NCI-H2107 (cell line): ENCODE measurements at places on chromosomes 7 and 10.

DNA sequence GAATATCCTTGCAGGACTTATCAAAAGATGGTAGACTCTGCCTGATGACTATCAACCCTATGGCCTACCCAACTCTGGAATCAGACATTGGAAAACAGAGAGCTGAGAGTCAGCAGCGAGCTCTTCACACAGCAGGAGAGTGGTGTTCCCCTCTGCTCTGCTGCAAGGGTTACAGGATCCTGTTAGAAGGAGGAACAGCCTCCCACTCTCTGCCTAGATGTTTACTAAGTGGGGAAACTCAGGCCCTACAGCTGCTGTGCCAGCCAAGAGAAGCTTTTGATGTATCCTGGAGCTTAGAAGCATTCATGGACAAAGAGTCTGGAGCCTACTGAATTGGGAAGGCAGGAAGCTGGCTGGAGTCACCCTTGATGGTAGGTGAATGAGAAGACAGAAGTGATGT, 104.6 kb downstream of the ABLIM1 start:
- DNase-seq: no peak

- no peak for DNase-seq
Observed at GRCh38 chr7:128137181-128137580, 103.9 kb upstream of the LEP start.

- DNase-seq: no peak
Observed at GRCh38 chr7:68074242-68074641, 1077.6 kb downstream of the TYW1 start.

- DNase-seq: no peak
Observed at GRCh38 chr7:50092579-50093491, at the start of gene ZPBP. TSS of gene ZPBP (minus strand) at chr7:50093246. CDS start at chr7:50093194, 52 bp downstream.

DNA sequence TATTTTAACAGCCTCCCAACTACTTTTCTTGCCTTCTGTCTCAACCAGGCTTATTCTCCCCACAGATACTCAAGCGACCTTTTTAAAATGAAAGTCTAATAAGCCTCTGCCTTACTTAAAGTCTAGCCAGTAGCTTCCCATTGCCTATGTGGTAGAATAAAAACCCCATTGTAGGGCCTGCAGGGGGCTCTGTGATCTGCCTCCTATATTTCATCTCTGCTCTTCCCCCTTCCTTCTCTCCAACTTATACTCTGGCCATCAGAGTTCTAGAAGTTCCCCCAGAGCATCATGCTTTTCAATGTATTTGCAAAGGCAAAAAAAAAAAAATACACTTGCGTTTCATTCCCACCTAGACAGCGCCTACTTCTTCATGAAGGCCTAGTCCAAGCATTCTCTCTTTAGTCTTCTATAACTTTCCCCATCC, 167.7 kb upstream of the ADO start:
- DNase-seq: no peak

DNA sequence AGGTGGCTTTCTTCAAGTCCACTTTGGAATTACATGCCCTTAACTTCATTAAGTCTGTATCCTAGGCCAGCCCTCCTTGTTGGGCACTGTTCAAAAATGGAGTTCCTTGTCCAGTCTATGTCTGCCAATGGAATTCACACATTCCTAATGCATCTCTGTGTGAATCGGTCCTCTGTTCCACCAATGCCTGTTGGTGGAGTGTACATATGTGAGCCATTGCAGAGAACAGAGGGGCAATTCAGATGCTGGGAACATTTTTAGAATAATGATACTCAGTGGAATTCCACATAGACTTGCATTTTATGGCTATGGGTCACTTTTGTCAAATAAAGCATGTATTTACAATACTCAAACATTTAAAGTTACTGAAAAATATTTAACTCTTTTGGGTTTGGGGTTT, 108.3 kb downstream of the COL28A1 start:
- no peak for DNase-seq

GRCh38 chr7:42492920-42493319, 255.9 kb upstream of the GLI3 start:
- DNase-seq: no peak

DNA sequence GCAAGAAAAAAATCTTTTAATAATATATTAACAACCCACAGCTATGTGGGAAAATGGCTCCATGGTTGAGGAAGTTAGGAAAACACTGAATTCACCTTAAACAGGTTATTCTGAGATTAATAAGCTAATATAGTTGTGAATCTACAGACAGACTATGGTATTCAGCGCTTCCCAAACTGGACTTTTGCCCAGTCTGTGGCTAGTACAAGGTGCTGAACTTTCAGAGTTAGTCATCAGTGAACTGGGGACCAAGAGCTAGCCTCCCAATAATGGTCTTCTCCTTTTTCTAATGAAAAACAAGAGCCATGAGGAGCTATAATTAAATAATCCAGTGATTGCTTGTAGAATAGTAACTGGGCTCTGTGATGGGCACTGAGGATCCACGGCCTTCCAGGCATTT, 65.3 kb downstream of the FRMPD2 start:
- DNase-seq: no peak

DNA sequence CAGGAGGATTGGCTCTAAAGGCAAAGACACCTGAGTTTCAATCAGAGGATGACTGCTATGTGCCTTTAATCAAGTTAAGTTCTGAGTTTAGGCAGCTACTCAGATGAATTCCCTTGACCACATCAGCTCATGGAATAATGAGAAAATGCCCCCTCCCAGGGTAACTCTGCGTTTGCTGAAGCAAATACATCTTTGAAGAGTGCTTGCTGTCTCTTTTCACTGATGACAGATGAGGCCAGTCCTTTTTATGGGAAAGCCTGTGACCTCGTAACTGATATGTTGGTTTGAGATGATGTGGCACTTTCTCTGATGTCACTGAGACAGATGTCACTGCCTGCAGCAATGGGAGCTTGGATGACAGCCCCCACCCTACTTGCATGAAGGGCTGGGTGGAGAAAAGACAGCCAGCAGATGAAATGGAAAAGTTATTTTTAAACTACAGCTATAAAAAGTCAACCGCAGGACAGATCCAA, 43.7 kb upstream of the DGKI start:
- DNase-seq: no peak

- no peak for DNase-seq
Observed at GRCh38 chr10:61973169-61973568, 71.7 kb downstream of the ARID5B start.

GRCh38 chr7:130611218-130611617, 57.3 kb downstream of the COPG2 start:
- DNase-seq: no peak

GRCh38 chr10:22824520-22824919, 103.3 kb upstream of the ARMC3 start:
- no peak for DNase-seq

DNA sequence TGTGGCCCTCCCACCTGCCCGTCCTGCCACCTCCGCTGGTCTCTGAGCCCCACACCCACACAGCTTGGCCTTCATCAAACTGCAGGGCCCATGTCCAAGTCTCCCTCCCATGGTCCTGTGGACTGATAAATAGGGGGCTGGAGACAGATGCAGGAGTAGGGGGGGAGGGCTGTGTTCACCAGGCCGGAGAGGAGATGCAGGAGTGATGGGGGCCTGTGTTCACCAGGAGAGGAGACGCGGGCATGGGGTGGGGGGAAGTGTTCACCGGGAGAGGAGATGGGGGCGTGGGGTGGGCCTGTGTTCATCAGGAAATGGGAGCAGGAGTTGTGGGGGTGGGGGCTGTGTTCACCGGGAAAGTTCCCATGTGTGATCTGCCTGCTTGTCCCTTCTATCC, 37.0 kb downstream of the JAKMIP3 start:
- no peak for DNase-seq

DNA sequence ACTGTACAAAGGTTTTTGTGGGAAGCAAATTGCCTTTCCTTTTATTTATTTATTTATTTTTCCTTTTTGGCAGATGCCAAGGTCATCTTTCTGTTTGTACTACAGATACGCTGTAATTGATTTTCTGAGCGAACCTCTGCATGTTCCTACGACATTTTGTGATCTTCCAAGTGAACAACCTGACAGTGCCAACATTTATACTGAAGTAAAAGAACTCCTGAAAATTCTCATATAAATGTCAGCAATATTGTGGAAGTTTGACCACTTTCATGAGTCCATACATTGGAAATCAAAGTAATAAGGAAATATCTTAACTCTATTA, 86.8 kb upstream of the EEPD1 start:
- no peak for DNase-seq

DNA sequence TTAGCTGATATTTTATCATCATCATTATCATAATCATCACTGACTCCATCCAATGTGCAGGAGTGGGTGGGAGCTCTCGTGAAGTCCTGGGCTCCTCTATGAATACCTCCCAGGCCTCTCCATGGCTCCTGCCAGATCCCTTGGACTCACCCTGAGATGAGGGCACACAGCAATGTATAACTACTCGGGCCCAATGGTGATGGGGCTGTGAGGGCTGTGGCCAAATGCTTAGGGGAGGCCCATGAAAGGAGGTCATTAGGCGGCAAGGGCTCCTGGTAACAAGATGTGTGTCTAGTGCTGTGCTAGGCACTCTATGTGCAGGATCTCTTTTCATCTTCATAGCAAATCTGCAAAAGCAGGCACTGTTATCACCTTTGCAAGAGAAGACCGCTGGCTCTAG, 270.9 kb downstream of the GLRX3 start:
- DNase-seq: no peak

- DNase-seq: no peak
Observed at GRCh38 chr10:99908512-99908911, 101.2 kb downstream of the DNMBP start.

- DNase-seq: no peak
Observed at GRCh38 chr7:157355784-157356511, 19.1 kb downstream of the DNAJB6 start.

DNA sequence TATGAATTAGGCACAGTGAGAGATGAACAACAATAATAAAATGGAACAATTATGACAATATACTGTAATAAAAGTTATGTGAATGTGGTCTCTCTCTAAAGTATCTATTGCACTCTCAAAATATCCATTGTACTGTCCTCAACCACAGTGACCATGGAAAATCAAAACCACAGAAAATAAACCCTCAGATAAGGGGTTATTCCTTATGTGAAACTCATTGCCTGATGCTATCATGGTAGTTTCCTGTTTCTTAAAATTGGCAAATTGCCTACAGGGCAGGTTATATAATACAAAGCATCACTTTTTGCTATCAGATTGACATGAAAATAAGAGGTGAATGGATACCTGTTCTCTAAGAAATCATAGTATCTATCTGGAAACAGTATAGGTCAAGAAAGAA, 3.8 kb downstream of the MCM10 start:
- no peak for DNase-seq

- DNase-seq: no peak
Observed at GRCh38 chr7:132943645-132944044, 138.2 kb downstream of the CHCHD3 start.

DNA sequence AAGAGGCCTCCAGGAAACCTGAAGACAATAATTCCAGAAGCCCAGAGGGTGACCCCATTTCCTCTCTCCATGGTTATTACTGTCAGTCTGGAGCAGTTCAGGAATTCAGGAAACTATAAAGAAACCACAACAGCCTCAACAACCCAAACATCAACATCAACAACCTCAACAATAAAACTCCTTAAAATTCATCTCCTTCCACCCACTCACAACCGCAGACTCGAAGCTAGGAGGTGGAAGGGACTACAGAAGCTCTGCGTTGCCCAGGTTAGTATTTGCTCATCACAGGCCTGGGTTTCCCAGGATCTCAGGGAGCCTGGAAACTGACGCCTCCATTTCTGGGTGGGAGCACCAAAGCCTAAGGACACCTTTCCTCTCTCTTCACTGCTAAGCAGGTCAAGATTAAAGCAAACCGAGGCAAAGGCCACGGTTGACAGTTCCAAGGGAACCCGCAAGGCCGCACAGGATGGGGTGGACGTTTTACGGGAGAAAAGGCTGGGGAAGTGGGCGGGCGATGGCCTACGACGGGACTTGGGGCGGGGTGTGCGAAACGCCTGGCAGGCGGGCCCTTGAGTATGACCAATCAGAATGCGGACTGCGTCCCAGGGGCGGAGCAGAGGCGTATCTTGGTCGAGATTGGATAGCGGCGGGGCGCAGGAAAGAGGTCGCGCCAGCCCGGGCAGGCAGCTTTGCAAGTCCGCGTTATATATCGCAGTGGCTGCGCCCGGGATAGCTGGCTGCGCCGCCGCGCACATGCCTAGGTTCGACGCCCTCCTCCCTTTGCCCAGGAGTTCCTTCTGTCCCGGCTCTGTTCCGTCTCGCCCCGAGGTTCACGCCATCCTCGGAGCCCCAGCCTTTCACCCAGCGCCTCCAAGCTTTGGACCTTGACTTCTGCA, at the start of gene ELOVL3:
ELOVL3 (plus strand) TSS at position 654 of the 896 bp plus-strand sequence. CDS start 250 bp downstream, outside the sequence.
- no peak for DNase-seq

DNA sequence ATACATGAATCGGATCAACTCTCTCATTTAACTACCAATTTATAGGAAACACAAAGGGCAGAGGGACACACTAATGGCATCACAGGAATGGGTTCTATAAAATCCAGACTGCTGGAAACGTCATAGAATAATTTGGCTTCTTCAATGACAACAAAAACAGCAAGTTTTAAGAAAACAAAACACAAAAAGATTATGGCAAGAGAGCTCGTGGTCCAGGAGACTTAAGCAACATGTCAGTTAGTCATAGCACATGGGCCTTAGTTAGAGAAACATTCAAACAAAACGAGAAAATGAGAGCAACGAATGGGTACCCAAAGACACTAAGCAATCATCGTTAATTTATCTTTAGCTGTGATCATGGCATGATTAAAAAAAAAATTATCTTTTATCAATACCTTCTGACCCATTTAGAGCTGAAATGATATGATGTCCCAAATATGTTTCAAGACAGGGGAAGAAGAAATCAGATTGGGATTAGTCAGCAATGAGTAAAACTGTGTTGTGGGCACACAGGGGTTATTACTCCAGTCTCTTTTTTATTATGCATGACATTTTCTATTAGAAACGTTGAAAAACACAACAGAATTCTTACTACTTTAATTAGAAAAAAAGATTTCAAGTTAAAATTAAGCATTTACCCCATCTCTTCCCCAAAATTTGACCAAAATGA, 28.3 kb downstream of the NCAPG2 start:
- DNase-seq: no peak

GRCh38 chr10:100535338-100535714, 417 bp upstream of the HIF1AN start:
- no peak for DNase-seq

- DNase-seq: no peak
Observed at GRCh38 chr10:88049204-88049603, 185.8 kb downstream of the PTEN start.

GRCh38 chr10:24701447-24701846, 22.2 kb downstream of the ARHGAP21 start:
- DNase-seq: no peak

GRCh38 chr10:76229341-76229740, 797.9 kb downstream of the LRMDA start:
- no peak for DNase-seq

- DNase-seq: no peak
Observed at GRCh38 chr10:71749396-71749795, 23.9 kb downstream of the VSIR start.

- DNase-seq: no peak
Observed at GRCh38 chr7:117810642-117811512, 62.4 kb downstream of the CTTNBP2 start.
